Right renal pelvis (tissue), 4 donors: ENCODE measurements at places on chromosomes 6 and 20. TPM values are rescaled to one million over a fixed set of nuclear protein-coding genes. Genes with fewer than 3 reads are reported as not detected.

DNA sequence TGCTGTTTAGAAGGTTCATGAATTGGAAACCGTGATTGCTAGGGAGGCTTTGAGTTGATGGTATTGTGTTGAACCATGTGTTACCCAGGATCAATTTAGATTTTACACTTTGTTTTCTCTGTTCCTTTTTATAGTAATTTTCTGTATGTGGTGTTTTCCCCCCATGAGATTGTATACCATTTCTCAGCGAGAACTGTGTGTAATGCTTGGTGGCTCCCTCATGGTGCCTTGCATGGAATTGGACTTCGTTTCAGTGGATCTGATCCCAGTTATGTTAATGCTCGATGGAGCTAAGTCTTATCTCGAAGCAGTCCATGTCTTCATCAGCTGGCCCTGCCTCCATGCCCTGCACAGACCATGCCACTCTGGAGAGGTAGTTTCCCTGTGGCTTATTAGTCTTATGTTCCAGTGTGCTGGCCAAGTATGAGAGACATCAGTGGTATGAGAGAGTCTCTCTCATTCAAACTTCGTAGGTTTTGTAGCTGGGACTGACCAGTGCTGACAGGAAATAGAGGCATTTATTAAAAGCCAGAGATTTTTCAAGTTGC lies 18.7 kb downstream of the PTPN1 start:
- DNase-seq = no peak

Gene DPPA5
- not detected for polyA plus RNA-seq

GRCh38 chr20:32894711-32895355 lies 36.1 kb downstream of the EFCAB8 start:
- DNase-seq = no peak

Gene RUNX2
- polyA plus RNA-seq = 2.9 TPM

DNA sequence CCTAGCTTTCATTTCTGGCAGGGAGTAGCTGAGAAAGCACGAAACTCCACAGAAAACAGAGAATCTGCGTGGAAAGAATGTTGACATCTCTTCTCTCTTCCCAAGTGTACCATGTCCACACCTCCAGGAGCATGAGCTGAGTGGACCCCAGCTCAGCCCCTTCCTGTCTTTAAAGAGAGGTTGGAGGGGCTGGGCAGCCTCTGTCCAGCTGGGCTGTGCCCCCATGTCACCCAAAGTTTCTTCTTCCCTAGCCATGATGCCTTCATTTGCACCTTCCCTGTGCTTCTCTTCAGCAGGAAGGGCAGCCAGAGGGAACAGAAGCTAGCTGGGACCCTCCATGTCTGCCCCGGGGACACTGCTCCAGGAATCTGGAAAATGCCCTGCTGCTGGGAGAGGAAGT lies 655.0 kb upstream of the DEFB115 start:
- no peak for DNase-seq

- peak; percentile 80 for DNase-seq
Observed at GRCh38 chr6:10521104-10521808, at the start of gene GCNT2. Gene GCNT2 (plus strand): TSS chr6:10521351. CDS start chr6:10528912, 7,561 bp downstream.

- DNase-seq = no peak
Observed at GRCh38 chr6:98295515-98296175, 538.7 kb upstream of the POU3F2 start.

DNA sequence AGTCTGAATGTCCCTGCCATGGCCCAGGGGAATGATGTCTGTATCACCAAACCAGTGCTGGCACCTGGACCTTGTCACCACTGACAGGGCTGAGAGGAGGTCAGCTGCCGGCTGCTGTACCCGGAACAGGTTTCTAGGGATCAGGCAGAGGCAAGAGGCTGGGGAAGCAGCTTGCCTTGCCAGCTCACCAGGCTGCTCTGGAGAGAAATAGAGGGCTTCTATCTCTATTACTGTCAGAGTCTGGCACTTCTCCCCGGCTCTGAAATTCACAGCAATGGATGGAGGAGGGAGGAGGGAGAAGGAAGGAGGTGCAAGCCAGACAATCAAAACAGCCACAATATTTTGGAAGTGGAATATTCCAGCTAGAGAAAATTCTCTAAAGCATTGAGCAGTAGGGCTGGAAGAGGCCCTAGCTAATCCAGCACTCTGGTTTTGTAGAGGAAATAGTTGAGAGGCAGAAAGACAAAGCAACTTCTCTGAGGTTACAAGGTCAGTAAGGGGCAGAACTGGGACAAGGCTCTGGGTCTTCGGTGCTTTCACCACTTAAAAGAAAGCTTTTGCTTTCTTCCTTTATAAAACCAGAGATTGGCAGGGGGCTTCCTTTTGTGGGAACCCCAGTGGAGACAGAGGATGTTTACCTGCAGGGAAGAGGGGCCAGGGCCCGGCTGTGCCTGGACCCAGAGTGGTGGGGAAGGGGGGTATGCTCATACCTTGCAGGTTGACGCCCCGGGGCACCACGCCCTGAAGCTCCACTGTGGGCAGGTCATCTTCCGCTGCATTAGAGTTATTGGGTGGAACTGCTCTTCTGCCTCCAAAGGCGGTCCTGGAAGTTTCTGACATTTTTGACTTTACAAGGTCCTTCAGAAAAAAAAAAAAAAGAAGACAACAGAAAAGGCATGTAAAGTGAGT lies 2.4 kb downstream of the F13A1 start:
- DNase-seq = no peak

Gene C6orf163
- 3.2 TPM for polyA plus RNA-seq

DNA sequence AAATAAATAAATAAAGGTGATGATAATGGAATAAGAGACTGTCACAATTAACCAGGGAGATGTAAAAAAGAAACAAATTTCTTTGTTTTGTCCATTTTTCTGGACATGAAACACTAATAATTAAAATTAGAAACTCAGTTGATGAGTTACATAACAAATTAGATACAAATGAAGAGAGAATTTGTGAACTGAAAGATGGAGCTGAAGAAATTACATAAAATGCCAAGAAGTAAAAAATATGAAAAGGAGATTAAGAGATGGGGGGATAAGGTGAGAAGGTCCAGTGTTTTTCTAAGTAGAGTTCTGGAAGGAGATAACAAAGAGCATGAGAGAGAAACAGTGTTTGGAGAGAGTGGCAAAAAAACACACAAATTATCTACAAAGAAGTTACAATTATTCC lies 89.4 kb upstream of the AGPAT4 start:
- no peak for DNase-seq

Gene QKI
- 186 TPM for polyA plus RNA-seq

GRCh38 chr6:116066789-116067188 lies 6.1 kb upstream of the FRK start:
- DNase-seq = no peak

- DNase-seq = no peak
Observed at GRCh38 chr20:43191946-43192863, 2.5 kb upstream of the PTPRT start.

GRCh38 chr6:169239181-169239580 lies 14.5 kb downstream of the THBS2 start:
- no peak for DNase-seq

Gene EFCAB8
- polyA plus RNA-seq = 0.07 TPM

DNA sequence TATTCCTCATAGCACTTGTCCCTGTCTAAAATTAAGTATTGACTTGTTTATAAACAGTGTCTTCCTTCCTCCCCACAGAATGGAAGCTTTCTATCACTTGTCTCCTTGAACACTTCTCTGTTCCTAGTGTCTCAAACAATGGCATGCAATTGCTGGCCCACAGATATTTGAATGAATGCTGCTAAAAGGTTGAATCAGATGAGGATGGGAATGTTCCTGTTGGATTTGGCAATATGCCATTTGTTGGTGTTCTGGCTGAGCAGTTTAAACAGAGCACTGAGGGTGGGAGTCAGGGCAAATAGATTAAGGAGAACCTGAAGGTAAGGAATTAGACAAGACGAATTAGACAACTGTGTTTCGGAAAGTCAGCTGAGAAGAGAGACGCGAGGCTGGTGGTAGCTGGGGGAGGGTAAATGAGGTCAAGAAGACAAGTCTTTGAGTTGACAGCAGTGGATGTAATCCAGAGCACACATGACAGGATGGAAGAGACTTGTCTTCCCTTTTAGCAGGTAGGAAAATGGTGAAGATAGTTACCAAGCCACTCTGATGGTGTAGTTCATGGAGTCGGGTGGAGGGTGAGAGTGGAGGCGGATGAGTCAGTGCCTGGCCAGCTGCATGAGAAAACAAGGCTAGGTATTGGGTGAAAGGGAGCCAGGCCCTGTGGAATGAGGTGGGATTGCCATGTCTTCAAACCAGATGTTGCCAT lies 58.3 kb upstream of the GNRH2 start:
- no peak for DNase-seq

DNA sequence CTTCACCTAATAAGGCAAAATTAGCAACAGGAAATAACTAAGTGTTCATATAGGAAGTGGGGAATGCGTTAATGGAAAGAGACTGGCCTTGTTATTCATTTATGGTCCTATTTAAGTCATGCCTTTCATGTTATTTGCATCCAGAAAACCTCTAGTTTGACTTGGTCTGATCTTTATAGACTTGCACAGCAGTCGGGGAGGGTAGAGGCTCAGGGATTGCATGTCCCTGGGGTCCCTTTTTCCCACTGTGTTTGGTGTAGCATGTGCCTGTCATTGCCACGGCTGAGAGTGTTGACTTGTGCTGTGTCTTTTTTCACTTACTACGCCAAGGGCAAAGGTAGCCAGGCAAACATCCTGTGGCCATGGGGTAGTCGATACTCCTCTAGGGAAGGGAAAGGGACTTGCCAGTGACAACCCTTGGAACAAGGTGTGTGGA lies 105.4 kb upstream of the RIN2 start:
- DNase-seq = no peak

DNA sequence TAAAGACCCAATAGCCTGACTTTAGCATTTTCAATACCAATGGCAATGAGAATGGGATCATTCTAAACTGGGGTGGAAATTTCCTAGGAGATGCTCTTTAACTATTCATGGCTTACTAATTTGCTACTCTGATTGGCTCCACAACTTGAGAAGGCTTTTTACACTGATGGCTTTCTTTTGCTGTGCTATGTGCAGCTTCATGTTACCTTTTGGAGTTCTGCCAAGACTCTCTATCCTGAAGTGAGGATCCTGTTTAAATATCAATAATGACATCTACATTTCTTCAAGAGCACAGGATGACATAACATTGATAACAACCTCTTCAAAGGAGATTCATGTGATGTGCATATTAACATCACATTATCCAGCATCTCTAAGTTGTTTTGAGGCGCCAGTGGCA lies 43.4 kb upstream of the SIRPG start:
- DNase-seq = no peak

GRCh38 chr6:17396256-17396655 lies 2.9 kb downstream of the CAP2 start:
- no peak for DNase-seq

- DNase-seq = no peak
Observed at GRCh38 chr6:151948002-151948743, 140.7 kb downstream of the ESR1 start.

DNA sequence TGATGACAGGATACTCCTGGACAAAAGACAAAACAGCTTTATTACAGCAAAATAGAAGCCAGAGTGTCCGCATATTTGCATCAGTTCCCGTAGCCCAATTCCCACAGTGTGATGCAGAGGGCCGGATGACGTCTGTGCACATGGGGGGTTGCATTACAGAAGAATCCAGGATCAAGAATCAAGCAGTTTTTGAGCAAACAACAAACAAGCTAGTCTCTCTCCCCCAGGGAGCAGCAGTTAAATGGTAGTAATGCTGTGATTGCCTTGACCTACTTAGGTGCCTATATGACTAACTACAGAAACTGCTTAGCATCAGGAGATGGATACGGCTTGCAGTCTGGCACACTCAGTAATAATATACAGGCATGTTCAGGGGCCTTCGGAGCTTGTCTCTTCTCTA lies 3.2 kb upstream of the SDHAF4 start:
- no peak for DNase-seq

- DNase-seq = no peak
Observed at GRCh38 chr6:34414999-34415858, 10.6 kb downstream of the RPS10 start.

DNA sequence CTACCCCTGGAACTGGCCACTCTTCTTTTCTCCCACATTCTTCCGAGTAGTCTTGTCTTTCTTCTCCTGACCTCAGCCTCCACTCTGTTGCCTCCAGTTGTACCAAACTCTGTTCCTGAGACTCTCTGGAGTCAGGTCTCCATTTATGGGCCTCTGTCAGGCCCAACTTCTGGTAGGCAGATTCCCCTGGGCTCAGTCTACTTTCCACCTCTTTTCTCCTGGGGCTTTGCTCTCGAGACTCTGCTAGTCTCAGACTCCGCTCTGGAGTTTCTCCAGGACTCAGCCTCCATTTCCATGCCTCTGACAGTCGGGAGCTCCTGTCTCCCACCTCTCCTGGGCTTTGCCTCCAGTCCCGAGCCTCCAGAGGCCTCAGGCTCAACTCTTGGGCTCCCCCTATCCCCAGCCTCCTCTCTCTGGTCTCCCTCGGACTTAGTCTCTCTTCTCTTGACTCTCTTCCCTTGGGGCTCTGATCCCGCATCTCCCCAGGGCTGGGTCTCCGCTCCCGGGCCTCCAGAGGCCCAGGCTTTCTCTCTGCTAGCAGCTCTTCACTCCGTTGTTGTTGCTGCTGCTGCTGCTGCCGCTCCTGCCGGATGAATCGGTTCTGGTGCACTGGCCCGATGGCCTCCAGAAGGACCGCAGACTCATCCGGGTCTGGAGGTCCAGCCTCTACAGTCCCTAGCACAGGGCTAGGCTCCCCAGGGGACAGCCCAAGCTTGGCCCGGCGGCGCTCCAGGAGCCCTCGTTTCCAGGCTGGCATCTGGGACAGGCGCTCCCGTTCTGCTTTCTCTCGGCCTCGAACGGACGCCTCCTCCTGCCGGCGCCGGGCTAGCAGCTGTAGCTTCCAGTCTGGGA lies 1.1 kb downstream of the PPP1R18 start:
- DNase-seq = no peak

Gene CGA
- polyA plus RNA-seq = 2.9 TPM

Gene RREB1
- 22.7 TPM for polyA plus RNA-seq

GRCh38 chr20:47744803-47745202 lies 40.5 kb downstream of the SULF2 start:
- DNase-seq = no peak

DNA sequence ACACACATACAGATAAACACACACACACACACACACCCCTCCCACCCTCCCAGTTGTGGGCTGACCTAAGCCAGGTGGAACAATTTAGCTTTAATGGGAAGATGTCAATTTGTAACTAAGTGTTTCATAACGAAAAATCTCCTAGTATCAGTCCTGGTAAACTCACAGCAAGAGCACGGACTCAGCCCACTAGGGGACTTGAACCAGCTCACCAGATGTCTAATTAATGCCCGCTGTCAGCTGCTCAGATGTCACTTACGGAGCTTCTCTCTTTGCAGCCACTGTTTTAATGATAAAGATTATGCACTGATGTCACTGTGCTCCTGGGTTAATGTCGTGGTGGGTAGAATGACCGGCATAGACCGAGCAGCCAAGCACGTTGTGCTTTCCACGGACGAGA lies 116.6 kb upstream of the INSM1 start:
- DNase-seq = no peak
